ENCODE measurements at places on chromosomes 7 and 10.

- no peak for DNase-seq
Measured at GRCh38 chr7:66682350-66683093, 53.8 kb downstream of the KCTD7 start.

- DNase-seq = no peak
Measured at GRCh38 chr7:36748017-36748487, 23.8 kb upstream of the AOAH start.

DNA sequence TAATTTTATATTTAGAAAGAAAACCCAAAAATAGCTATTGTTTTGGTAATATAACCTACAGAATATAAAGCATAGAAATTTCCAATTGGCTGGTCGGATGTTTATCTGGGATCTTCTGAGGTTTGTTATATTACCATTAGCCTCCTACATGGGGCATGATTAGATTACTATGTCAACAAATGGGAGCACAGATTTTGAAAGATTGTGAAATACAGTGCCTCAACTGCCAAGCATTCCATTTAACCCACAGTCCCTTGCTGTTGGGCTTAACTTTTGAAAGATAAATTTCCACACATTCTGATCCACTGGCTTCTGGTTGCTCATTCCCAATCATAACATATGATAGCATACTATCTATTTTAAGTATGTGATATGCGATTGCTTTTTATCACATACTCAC is 455.4 kb upstream of the C7orf33 start:
- no peak for DNase-seq

GRCh38 chr10:119252051-119252465 is 44.7 kb downstream of the GRK5 start:
- no peak for DNase-seq

DNA sequence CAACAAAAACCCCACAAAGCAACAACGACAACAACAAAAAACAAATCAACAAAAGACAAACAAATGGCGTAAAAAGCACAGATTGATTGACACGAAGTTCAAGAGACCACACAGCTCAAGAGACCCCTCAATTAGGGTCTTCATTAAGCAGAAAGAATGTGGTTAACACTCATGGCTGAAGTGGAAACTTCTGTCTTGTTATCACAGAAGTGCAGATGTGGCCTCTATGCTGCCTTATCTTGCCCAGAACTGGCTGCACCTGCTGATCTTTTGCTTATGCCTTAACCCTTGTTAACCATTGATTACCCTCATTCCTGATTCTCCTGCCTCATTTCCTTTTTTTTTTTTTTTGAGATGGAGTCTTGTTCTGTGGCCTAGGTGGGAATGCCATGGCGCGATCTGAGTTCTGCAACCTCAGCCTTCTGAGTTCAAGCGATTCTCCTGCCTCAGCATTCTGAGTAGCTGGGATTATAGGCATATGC is 3.5 kb upstream of the DAGLB start:
- no peak for DNase-seq

- DNase-seq = no peak
Measured at GRCh38 chr10:112872728-112873127, 77.3 kb upstream of the TCF7L2 start.

- no peak for DNase-seq
Measured at GRCh38 chr7:30930621-30931020, 19.0 kb downstream of the AQP1 start.

- no peak for DNase-seq
Measured at GRCh38 chr7:75772081-75773077, at the start of gene CCL26. Gene CCL26, minus strand, starts transcription at chr7:75772211. Its CDS starts 35 bp downstream, at chr7:75772176.

GRCh38 chr7:69568266-69568665 is 30.0 kb upstream of the AUTS2 start:
- no peak for DNase-seq

DNA sequence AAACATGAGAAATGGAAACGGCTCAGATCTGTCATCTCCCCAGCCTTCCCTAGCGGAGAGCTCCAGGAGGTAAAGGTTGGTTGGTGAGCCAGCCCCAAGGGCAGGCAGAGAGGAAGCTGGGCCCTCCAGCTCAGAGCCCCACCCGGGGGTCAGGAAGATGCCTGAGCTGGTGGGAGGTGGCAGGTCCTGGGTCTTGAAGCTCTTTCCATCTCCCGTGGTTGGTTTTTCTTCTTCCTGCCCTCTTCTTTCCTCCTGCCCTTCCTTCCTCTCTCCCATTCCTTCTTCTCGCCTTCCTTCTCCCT is 384.2 kb upstream of the FOXK1 start:
- DNase-seq = no peak

DNA sequence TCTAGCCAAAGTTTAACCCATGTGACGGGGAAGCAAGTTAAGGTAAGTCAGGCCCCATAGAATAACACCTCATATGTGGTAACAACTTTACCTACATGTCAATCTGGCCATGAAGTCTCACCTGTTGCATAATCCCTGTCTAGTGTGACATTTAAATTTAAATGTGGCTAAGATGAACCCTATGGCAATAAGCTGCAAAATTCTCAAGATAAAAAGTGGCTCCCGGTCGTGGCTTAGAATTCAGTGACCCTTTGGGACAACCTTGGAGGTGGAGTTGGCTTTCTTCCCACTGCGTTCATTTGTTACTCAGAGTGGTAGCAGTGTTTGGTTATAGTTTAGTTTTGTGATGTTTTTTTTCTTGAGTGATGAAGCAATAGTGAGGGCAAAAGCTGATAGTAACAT is 90.6 kb downstream of the ARID5B start:
- DNase-seq = no peak

DNA sequence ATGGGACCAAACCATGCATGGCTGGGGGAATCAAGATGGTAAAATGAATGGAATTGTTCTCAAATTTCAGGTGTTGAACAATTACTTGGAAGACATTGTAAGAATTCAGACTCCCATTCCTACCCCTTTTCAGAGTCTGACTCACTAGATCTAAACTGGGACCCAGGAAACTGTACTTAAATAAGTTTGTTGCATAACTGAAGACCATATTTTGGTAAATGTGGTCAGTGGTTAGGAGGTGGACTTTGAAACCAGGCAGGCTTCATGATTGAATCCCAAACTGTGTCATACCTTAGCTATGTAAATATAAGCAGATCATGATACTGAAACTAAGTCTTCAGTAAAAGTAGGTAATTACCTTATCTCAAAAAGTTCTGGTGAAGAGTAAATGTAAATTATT is 41.7 kb downstream of the ZWINT start:
- DNase-seq = no peak

GRCh38 chr7:131161103-131161502 is 166.6 kb upstream of the MKLN1 start:
- no peak for DNase-seq

- DNase-seq = no peak
Measured at GRCh38 chr7:99019523-99020412, 124.1 kb downstream of the SMURF1 start.

Data from DMS153 (cell line).